ENCODE measurements at places on chromosomes 5 and 9.

- DNase-seq = no peak
Measured at GRCh38 chr5:8505196-8505595, 636.2 kb downstream of the MTRR start.

- no peak for DNase-seq
Measured at GRCh38 chr9:86027767-86028166, 71.6 kb downstream of the GOLM1 start.

DNA sequence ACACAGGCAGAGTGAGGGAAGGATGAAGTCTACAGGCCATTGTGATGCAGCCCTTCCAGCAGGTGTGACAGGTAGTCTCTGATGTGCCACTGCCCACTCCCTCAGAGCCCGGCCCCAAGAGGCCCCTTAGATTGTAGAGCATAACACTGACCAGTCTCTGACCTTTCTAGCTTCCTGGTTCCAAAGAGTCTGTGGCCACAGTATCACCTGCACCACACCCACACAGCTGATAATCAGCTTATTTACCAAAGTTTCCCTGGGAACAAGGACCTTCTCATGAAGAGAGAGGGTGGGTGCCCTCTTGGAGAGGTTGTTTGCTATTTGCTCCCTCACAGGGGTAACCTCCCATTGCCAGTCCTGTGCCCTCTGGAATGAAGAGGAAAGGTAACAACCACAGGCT lies 11.0 kb upstream of the ACER2 start:
- DNase-seq = no peak

- DNase-seq = no peak
Measured at GRCh38 chr9:134680393-134681060, 38.9 kb downstream of the COL5A1 start.

- DNase-seq = no peak
Measured at GRCh38 chr9:137270929-137271695, 6.4 kb upstream of the TOR4A start.
